ENCODE measurements at places on chromosomes 4 and X. TPM values are rescaled to one million over a fixed set of nuclear protein-coding genes. Genes with fewer than 3 reads are reported as not detected.

The IRAK1 gene
- total RNA-seq, result 42.7 TPM

The MEPE gene
- total RNA-seq, result not detected

The RBMXL3 gene
- not detected for total RNA-seq

The MAGEC2 gene
- total RNA-seq, result not detected

The SMR3B gene
- not detected for total RNA-seq

The APELA gene
- total RNA-seq, result not detected

The TMPRSS11D gene
- total RNA-seq, result not detected

The G3BP2 gene
- total RNA-seq, result 79.5 TPM

The PROM1 gene
- 8.9 TPM for total RNA-seq

The HERC5 gene
- 3.2 TPM for total RNA-seq

DNA sequence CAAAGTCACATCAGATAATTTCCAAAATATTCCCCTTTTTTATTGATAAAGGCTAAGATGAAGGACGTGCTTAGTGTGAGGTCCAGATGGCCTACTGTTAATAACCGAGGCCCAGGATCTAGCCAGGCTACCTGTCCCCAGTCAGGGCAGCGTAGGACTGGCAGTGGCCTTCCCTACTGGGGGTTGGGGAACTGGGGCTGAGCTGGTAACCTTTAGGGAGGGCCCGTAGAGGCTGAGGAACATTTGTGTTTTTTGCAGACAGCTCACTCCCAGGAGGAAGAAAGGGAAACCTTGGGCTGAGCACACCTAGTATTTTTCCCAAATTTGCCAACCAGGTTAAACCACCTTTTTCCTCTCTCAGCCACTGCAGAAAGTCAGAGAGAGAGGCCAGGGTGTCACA, 59.1 kb downstream of the KLF3 start:
- DNase-seq, result no peak

DNA sequence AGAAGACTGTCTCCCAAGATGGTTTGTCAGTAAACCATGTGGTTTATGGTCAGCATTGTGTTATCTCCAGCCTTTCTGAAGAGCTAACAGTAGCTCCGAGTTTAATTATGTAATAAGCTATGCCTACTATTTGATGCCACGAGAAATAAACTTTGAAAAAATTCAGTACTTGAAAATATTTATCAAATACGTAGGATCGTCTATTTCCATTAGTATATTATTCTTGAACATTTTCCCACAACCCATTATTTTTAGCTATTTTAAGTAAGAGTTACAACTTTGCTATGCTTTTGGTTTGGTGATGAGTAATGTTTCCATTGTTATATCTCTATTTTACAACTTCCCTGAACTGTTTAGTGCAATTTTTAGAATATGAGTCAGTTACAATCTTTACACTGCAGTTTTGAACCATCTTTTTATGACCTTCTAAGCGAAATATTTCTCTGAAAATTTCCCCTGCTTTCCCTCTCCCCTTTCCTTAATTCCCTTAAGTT, 44.5 kb upstream of the TRIM2 start:
- DNase-seq, result no peak

- DNase-seq, result no peak
Observed at GRCh38 chr4:87118421-87118820, 102.0 kb downstream of the KLHL8 start.

- DNase-seq, result peak; percentile 78
Observed at GRCh38 chrX:102899940-102900916, 36.8 kb upstream of the RAB40AL start.

DNA sequence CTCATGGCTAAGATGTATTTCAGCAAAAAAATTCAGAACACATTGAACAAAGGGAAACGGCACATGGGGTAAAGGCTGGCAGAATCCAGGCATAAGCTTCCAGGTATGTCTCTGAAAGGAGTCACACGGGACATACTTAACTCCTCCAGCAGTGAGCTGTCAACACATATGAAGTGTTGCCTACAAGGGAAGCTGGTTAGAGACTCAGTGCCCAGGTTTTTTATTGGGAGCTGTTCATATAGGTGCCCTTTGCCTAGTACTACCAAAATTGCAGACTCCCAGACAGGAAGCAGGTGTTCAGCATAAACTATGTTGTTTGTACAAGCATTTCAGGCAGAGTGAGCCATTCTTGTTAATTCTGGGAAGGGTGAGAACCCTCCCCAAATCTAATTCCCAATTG, 77.4 kb upstream of the PUDP start:
- DNase-seq, result no peak

- DNase-seq, result no peak
Observed at GRCh38 chr4:159141193-159141592, 38.3 kb downstream of the RAPGEF2 start.

GRCh38 chr4:169756971-169757574, 671 bp downstream of the HPF1 start:
- DNase-seq, result no peak

- DNase-seq, result no peak
Observed at GRCh38 chr4:159250751-159251325, 148.0 kb downstream of the RAPGEF2 start.

DNA sequence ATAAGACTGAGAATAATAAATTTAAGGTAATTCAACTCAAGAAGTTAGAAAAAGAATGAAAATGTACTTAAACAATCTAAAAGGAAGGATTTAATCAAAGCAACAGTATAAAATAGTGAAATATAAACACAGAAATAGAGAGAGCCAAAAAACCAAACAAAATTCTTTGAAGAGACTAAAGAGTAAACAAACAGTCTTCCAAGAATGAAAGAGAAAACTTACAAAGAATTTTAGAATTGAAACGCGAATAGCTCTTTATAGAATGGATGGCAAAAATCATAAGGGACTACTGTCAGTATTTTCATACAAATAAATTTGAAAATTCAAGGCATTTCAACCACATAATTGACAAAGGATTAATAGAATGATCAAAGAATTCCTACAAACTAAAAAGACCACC, 41.7 kb downstream of the VEGFC start:
- DNase-seq, result no peak

GRCh38 chr4:158179465-158179864, 6.6 kb upstream of the GASK1B start:
- no peak for DNase-seq

GRCh38 chr4:80207172-80207583, 9.9 kb downstream of the PRDM8 start:
- peak; percentile 57 for DNase-seq

DNA sequence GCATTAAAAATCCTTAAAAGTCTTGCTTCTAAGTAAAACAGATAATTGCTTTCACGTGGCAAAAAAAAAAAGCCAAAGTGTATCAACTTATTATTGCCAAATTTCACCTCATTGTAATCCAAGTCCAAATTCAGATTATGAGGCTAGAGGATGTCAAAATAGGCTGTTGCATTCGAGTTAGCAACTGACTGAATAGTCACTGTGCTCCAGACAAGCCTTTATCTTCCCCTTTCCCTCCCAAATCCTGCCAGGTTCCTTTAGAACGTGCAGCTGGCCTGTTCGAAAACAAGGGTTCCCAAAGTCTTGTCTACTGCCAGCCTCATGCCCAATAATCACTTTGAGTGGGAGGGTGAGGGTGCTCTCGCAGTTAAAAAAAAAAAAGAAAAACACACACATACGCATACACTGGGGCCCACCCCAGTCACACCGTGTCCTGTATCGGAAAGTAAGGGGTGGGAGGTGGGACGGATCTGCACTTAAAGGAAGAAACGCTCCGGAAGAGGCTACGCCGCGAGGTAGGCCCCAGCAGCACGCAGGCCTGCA, 603 bp downstream of the MAD2L1 start:
- DNase-seq, result peak; percentile 16

DNA sequence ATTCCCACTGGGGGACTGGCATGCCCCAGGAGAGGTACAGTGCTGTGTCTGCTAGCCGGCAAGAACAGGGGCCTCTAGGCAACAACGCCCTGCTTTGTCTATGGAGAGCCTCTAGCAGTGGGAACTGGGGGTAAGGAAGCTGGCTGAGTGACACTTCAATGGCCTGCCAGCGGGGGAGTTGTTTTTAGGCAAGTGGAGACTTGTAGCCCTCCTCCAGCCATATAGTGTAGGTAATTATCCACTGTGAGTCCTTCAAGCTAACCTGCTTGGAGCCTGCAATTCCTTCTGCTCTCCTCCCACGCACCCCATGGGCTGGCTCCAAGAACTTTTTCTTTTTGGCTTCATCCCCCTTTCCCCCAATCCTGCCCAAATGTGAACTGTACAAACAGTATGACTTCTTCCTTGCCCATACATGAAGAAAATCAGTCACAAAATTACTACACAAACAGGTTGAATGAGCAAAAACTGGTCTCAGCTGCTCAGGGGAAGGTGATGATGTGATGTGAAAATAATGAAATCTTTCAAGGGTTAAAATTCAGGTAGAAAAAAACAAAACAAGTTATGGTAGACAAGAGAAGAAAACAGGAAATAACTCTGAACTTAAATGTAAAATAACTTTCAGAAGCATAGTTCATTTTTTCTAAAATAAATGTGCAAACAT, 33.1 kb downstream of the LEF1 start:
- DNase-seq, result no peak

DNA sequence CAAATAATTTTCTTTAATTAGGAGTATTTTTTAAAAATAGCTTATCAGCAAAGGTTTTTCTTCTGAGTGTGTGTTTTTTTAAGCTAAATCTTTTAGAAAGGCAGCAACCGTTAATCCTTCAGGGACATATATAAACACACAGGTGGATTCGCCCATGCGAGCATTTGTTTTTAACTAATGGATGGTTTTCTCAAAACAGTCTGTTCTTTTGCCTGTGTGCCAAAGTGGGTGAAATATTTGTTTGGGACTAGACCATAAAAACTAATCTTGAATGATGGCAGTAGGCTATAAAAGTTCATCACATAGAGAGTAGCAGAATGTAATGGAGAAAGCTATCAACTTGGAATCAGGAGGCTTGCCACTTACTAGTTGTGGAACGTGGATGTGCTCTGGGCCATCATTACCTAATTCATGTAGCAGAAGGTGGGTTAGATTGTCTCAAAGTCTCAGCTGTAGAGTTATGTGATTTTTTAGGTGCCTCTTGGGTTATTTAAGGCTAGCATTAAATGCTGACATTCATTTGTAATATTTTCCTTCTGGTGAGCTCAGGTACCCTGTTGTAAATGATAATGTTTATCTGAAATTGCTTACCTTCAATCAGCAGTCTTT, 7.4 kb upstream of the TAPT1 start:
- no peak for DNase-seq

DNA sequence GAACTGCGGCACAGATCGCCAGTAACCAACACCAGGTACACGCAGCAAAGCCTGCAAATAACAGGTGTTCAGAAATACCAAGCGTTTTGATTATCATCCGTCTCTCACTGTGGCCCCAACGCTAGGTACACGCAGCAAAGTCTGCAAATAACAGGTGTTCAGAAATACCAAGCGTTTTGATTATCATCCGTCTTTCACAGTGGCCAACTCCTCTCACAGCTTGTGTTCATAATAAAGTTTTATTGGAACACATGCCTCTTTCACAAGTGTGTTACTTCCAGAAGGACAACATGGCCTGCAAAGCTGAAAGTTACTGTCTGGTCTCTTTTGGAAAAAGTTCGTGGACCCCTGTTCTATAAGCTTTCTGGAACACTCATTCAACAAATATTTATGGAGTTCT, 153.1 kb downstream of the AFAP1 start:
- no peak for DNase-seq

DNA sequence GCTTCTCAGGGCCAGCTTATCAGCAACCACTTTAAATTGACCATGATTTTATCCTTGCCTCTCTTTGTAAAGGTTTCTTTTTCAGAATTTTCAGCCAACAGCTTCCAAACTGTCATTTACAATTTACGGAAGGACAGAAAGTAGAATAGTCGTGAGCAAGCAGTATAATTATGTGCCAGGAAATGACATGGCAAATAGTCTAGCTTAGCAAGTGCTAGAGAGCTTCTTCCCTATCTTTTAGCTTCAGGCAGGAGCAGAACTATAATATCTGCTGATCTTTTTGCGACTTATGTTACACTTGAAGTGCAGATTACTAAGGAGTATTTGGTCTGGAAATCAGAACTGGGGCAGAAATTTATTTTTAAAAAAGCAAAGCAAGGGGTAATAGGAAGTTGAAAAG, 123.0 kb upstream of the AP1S2 start:
- DNase-seq, result no peak

DNA sequence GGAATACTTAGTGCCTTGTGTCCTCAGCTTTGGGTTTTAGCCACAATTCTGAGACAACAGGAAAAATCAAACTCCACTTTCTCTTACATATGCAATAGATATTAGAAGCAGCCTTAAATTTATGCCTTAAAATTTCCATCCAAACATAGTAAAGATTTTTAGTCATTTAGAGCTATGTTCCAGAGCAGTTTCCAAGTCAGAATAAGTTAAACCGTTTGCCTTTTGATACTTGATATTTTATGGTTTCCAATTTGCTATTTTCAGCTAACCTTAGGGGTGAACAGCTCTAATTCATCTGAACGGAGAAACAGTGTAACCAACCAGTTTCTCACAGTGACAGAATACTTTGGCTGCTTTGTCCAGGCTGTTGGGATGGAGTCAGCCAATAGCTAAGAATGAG, 125.8 kb upstream of the RXFP1 start:
- DNase-seq, result no peak

- DNase-seq, result peak; percentile 6
Observed at GRCh38 chr4:1604181-1604705, 79.9 kb downstream of the FAM53A start.

DNA sequence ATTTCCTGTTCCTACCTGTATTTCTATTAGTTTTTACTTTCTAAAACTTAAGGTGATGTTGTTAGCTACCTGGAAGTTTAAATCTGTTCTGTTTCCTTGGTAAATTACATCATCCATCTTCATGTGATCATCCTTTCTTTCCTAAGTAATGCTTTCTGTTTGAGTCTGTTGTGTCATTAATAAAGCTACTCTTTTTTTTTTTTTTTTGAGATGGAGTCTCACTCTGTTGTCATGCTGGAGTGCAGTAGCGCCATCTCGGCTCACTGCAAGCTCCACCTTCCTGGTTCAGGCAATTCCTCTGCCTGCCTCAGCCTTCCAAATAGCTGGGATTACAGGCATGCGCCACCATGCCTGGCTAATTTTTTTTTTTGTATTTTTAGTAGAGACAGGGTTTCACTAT, 73.3 kb downstream of the FIP1L1 start:
- no peak for DNase-seq

- no peak for DNase-seq
Observed at GRCh38 chr4:95610061-95610569, 61.3 kb upstream of the UNC5C start.

GRCh38 chr4:118741301-118741855, 56.2 kb downstream of the METTL14 start:
- no peak for DNase-seq

- DNase-seq, result no peak
Observed at GRCh38 chrX:83892433-83892832, 31.5 kb downstream of the CYLC1 start.

DNA sequence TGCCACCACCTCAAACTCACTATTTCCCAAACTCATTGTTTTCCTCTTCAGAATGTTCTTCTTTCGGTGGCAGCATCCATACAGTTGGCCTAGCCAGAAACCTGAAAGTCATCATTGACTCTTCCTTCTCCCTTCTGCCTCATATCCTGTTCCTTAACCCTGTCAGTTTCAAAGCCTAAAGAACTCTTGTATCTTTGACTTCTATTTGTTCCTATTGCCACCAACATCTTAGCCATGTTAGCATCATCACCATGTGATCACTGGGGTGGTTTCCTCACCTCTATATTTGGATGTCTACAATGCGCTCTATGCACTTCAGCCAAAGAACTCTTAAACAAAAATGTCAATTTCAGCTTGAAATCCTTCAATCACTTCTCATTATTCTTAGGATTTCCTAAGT, 29.0 kb downstream of the DDX60L start:
- DNase-seq, result no peak

Data from right cardiac atrium (tissue), 5 donors.